Neural progenitor cell (in vitro differentiated cells): ENCODE measurements at places on chromosomes 16 and 17. TPM values are rescaled to one million over a fixed set of nuclear protein-coding genes. Genes with fewer than 3 reads are reported as not detected.

DNA sequence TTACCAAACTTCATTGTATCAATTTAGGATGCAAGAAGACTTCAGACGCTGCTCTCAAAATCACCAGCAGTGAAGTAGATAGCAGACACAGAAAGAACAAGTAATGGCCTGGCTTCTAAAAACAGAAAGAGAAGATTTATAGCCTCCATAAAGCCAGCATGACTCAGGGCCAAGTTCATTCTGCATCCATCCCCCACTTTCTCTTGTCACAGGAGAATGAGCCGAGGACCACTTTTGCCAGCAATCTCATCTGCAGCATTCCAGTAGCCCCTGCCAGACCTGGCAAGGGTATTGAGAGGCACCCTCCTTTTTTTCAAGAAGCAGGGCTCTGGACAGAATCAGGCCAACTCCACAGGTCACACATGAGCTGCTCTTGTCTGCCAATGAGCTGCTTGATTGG, 355.4 kb upstream of the SOX9 start:
- no peak overlapping the region for H3K27ac ChIP-seq
- H3K4me1 ChIP-seq = no peaks in the 10 kb centered on the region
- no peak for DNase-seq

DNA sequence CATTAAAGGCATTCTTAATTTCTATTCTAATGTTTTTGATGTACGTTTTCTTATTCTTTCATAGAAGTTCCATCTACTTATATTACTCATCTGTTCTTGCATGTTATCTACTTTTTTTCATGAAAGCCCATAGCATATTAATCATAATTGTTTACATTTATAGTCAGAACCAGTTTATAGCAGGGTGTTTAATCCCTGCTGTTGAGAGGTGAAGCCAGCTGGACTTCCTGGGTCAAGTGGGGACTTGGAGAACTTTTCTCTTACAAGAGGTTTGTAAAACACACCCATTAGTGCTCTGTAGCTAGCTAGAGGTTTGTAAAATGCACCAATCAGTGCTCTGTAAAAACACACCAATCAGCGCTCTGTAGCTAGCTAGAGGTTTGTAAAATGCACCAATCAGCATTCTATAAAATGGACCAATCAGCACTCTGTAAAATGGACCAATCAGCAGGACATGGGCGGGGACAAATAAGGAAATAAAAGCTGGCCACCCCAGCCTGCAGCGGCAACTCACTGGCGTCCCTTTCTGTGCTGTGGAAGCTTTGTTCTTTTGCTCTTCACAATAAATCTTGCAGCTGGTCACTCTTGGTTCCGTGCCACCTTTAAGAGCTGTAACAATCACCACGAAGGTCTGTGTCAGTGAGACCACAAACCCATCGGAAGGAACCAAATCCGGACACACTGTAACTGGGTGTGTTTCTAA, 120.6 kb downstream of the TANC2 start:
- no peaks in the 10 kb centered on the region for H3K4me1 ChIP-seq
- no peaks in the 10 kb centered on the region for H3K27me3 ChIP-seq
- H3K4me3 ChIP-seq = no peak overlapping the region
- no peak for DNase-seq
- H3K36me3 ChIP-seq = no peaks in the 10 kb centered on the region

Gene ACLY
- total RNA-seq = 221 and 273 TPM in 2 replicates

Gene YBX2
- total RNA-seq = 2.7 and 9.1 TPM in 2 replicates

GRCh38 chr17:1108478-1108764, 71.4 kb downstream of the ABR start:
- peak; percentile 75 for DNase-seq
- no peak overlapping the region for H3K27ac ChIP-seq
- peak overlapping the region; percentile 73 for H3K4me3 ChIP-seq
- H3K27me3 ChIP-seq = peaks cover 14% of the 10 kb centered on the region
